ENCODE measurements at places on chromosomes 12 and 14. TPM values are rescaled to one million over a fixed set of nuclear protein-coding genes. Genes with fewer than 3 reads are reported as not detected.

The RFLNA gene
- total RNA-seq: 0.50 TPM

The C14orf39 gene
- total RNA-seq: not detected

The PSMA3 gene
- total RNA-seq: 89.0 TPM

The FCF1 gene
- 33.2 TPM for total RNA-seq

The FZD10 gene
- total RNA-seq: under 0.01 TPM

The OTUB2 gene
- total RNA-seq: 2.4 TPM

The TAS2R50 gene
- total RNA-seq: 3.5 TPM

The KRT85 gene
- total RNA-seq: not detected

The GPRC5D gene
- not detected for total RNA-seq

The KLRC2 gene
- not detected for total RNA-seq

The CLEC2D gene
- total RNA-seq: 5.4 TPM

The OR6S1 gene
- not detected for total RNA-seq

The ATF7 gene
- 8.2 TPM for total RNA-seq

The SLC39A9 gene
- 109 TPM for total RNA-seq

The ASIC1 gene
- total RNA-seq: 0.66 TPM

The ZDHHC22 gene
- not detected for total RNA-seq

The PRR13 gene
- 26.2 TPM for total RNA-seq

The LYSET gene
- total RNA-seq: 7.4 TPM

The DIO2 gene
- total RNA-seq: 4.3 TPM

The SCNN1A gene
- under 0.01 TPM for total RNA-seq

The KLHDC1 gene
- 3.0 TPM for total RNA-seq

The FAM186B gene
- 0.22 TPM for total RNA-seq

The ANO6 gene
- total RNA-seq: 83.0 TPM

The LMO3 gene
- 16.4 TPM for total RNA-seq

The KRT6C gene
- not detected for total RNA-seq

The PTCSC3 gene
- total RNA-seq: not detected

The PLEKHG3 gene
- total RNA-seq: 3.3 TPM

The OR6C6 gene
- total RNA-seq: not detected

The C12orf54 gene
- not detected for total RNA-seq

The WNT1 gene
- total RNA-seq: not detected

The LRTM2 gene
- not detected for total RNA-seq

The VDR gene
- 2.7 TPM for total RNA-seq

The C14orf119 gene
- total RNA-seq: 40.9 TPM

The PRH2 gene
- total RNA-seq: 0.50 TPM

The ADSS1 gene
- 2.6 TPM for total RNA-seq

The TRPV4 gene
- 2.2 TPM for total RNA-seq

The PAPLN gene
- 5.1 TPM for total RNA-seq

The SINHCAF gene
- 43.6 TPM for total RNA-seq

Data from uterine smooth muscle cell (primary cell).